ENCODE measurements at places on chromosomes 3 and 15. TPM values are rescaled to one million over a fixed set of nuclear protein-coding genes. Genes with fewer than 3 reads are reported as not detected.

The ATP13A4 gene
- total RNA-seq: 7.3 TPM

The GCSAM gene
- 0.27 TPM for total RNA-seq

The MYZAP gene
- 0.64 TPM for total RNA-seq

The RFX7 gene
- 25.7 TPM for total RNA-seq

The DNAJC17 gene
- total RNA-seq: 15.3 TPM

The ADAM10 gene
- 76.9 TPM for total RNA-seq

- no peak for DNase-seq
Observed at GRCh38 chr3:37124435-37124834, 49.9 kb downstream of the LRRFIP2 start.

DNA sequence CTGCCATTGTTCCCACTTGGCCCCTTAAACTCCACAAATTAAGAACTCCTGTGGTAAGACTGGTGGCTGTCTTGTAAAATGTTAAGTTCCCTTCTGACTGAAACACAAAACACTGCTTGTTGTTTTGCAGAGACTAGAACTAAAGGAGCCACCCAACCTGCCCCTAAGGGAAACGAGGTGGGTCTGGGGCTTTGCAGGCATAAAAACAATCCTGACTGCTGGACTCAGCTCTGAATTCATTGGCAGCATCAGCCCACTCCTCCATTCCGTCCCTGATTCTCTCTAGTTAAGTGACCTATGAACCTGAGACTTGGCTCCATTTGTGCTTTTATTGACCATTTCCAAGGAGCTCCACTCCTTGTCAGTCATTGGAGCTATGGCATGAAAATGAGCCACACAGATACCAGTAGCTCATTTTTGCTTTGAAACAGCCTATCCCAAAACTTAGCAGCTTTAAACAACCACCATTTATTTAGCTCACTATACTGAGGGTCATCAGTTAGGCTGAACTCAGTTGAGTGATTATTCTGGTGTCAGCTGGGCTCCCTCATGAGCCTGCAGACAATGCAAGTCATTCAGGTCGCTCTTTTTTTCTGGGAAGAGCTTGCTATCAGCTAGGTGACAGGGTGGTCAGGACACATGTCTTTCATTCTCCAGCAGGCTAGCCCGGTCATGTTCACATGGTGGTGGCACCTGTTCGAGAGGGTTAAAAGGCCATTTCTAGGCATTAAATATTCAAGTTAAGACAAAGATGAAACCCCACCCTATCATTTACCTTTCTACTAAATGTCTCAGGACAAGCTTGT, 175.1 kb upstream of the CTNNB1 start:
- no peak for DNase-seq

DNA sequence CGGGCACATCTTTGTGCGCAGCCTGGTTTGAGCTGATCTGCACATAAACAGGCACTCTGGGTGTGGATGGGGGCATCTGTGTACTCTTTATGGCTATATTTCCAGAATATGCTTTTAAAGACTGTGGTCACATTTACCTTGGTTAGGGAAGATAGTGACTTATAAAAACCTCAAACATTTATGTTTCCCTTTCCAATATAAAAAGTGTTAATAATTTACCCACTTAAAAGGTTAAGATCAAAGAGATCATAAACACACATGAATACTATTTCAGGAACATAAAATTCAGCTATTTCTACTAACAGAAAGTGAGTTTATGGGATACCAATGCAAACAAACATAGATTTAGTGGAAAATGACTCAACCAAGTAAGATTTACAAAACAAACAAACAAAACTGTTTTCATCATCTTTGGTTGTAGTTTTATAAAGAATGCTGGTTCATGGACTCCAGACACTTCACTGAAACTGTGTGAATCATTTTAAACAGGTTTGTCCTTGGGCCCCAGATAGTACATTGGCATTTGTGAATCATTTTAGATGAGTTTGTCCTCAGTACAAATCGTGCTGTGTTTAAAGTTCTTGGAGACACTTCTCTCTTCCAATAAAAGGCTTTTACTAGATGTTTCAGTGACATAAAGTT, 253.5 kb upstream of the CTDSPL start:
- no peak for DNase-seq

- no peak for DNase-seq
Observed at GRCh38 chr3:29156086-29156715, 124.7 kb upstream of the RBMS3 start.

GRCh38 chr3:53845103-53845880, 927 bp downstream of the CHDH start:
- DNase-seq: peak; percentile 48

- no peak for DNase-seq
Observed at GRCh38 chr3:51691949-51692348, 14.9 kb upstream of the GRM2 start.

DNA sequence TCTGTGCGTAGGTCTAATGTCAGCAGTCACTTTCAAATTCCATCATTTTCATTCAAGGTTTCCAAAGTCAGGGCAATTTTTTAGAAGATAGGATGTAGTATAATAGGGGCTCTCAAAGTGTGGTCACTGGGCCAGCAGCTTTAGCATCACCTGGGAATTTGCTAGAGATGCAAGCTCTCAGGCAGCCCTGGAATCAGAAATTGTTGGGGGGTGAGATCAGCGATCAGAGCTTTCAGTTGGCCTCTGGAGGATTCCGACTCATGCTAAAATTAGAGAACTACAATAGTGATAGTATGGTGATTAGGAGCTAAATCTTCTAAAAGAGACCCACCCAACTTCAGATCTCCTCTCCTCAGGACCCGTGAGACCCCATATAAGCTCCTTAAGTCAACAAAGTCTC, 2.4 kb upstream of the FRMD4B start:
- DNase-seq: no peak

DNA sequence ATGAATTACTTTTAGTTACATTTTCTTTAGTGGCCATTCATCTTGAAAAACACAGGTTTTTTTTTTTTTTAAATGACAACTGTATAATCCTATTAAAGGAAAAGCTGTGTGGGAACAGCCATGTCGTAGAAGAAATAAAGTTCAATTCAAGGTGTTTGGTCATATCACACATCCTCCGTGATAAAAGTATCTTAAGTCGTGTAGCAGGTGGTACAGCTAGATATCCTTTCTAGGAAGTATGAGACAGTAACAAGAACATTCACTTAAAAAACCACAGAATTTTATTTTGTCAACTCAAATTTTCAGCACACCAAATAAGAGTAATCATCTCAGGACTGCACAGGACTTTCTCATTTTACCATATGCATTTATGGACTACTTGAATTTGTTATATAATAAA, 16.1 kb downstream of the ZDHHC23 start:
- DNase-seq: no peak

GRCh38 chr15:59998305-59998949, 5.7 kb upstream of the FOXB1 start:
- DNase-seq: no peak

- peak; percentile 16 for DNase-seq
Observed at GRCh38 chr3:52682016-52682415, 3.7 kb downstream of the PBRM1 start.

DNA sequence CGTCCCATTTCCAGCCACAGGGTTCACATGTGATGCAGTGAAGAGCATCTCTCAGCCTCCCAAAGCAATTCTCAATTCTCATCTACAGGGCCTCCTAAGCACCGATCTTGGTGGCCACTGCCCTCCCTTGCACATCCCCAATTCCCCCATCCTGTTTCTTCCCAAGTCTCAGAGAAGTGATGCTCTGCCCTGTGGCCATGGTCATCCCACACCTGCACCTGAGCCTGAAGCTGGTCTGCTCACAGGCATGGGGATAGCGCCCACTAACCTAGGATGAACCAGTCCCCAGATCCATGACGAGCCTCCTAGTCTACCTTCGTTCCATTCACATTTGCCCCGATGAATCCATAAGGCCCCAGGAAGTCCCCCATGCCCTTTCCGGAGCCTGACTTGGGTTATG, 201.5 kb downstream of the UACA start:
- no peak for DNase-seq

GRCh38 chr15:27196691-27197090, 225.7 kb downstream of the GABRG3 start:
- DNase-seq: no peak

DNA sequence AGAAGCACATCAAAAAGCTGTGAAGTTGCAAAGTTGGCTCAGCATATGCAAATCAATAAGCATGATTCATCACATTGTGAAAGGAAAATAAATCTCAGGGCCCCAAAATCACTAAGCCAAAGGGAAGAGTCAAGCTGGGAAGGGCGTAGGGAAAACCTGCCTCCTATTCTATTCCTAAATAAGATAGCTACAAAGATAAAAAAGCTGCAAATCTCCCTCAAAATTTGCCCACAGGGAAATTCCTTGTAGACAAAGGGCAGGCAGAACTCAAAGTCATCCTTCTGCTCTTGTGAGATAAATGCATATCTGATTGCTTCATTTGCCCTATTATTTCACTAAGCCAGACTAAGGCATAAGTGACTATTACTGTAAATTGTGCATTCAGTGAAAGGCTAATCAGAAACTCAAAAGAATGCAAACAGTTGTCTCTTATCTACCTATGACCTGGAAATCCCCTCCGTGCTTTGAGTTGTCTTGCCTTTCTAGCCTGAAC, 30.5 kb upstream of the CCNL1 start:
- no peak for DNase-seq

GRCh38 chr15:63971427-63971805, 74.9 kb downstream of the DAPK2 start:
- no peak for DNase-seq

All from cerebellum (tissue), 4 donors.